ENCODE measurements at places on chromosomes 3 and 15.
A peak's percentile ranks its signal among the peaks of the same experiment; 100 is the strongest.

GRCh38 chr15:95848126-95848525, 482.4 kb upstream of the NR2F2 start:
- no peak for DNase-seq

DNA sequence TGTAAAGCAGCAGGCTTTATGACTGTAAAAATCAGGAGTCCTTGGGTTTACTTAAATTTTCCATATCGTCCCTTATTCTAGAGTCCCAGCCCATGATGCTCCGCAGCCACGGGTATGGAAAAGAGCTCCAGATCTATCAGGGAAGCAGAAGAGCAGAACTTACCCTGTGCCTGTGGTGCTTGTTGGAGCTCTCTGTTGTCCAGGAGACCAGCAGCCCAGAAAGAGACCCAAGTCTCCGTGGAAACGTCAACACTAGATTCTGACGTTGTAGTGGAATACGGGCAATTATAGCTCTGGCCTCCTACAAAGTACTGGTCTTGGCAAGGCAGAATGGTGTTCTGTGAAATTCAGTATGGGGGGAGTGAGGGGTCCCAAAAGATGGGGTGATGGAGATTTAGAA, 2.0 kb downstream of the GMNC start:
- DNase-seq = no peak

GRCh38 chr15:77144026-77144425, 73.1 kb upstream of the TSPAN3 start:
- DNase-seq = no peak

GRCh38 chr15:39407116-39407515, 173.8 kb upstream of the THBS1 start:
- DNase-seq = no peak

- no peak for DNase-seq
Measured at GRCh38 chr15:78315686-78316282, 16.4 kb upstream of the SKIC8 start.

DNA sequence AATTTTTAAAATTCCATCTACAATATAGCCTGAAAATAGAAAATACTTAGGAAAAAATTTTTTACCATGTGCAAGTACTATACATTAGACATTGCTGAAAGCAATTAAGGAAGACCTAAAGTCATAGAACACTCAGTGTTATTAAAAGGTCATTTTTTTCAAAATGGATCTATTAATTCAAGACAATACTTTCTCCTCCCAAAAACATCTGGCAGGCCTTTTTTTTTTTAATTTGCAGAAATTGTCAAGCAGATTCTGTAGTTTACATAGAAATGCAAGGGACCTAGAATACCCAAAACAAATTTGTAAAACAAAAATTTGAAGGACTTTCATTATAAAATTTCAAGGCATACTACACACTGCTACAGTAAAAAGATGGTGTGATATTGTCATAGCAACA, 238.4 kb upstream of the VEPH1 start:
- no peak for DNase-seq

DNA sequence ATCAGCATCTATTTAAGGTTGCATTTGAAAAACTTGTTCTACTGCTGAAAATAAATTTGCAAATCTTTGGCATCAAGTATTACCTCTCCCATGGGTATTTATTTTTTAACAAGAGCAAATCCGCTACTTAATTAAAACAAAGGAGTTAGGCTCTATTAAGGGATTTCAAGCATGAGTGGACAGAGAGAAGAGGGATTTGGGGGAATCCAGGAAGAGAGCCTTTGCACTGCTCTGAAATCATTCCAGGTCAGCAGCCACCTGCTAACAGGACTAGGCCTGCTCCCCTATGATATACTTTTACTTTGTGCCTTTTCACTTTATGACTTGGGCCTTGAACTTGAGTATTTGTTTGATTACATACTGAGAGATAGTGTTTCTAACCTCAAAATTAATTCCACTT, 57.1 kb downstream of the IQCH start:
- DNase-seq = no peak

DNA sequence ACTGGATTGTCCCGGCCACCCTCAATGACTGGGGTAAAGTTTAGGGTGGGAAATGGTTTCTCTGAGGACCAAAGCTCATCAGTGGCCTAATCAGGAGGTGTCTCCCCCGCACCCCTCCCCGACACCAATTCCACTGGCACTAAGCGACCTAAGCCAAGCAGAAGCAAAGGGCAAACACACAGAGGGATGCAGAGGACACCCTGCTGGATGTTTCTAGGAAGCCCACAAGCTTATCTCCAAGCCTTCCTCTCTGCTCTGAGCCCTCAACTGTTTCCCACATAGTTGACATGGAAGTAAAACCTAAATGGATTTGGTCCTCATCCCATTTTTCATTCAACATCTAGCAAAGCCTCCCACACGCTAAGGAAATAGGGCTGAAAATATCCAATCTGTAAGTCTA, 68.5 kb downstream of the C3orf70 start:
- no peak for DNase-seq

- DNase-seq = no peak
Measured at GRCh38 chr3:85800676-85801075, 841.9 kb downstream of the CADM2 start.

GRCh38 chr3:5004319-5005152, 25.3 kb downstream of the BHLHE40 start:
- no peak for DNase-seq

- DNase-seq = no peak
Measured at GRCh38 chr3:195111319-195111705, 159.6 kb downstream of the XXYLT1 start.

GRCh38 chr3:112593258-112593657, 31.4 kb downstream of the SLC35A5 start:
- DNase-seq = no peak

DNA sequence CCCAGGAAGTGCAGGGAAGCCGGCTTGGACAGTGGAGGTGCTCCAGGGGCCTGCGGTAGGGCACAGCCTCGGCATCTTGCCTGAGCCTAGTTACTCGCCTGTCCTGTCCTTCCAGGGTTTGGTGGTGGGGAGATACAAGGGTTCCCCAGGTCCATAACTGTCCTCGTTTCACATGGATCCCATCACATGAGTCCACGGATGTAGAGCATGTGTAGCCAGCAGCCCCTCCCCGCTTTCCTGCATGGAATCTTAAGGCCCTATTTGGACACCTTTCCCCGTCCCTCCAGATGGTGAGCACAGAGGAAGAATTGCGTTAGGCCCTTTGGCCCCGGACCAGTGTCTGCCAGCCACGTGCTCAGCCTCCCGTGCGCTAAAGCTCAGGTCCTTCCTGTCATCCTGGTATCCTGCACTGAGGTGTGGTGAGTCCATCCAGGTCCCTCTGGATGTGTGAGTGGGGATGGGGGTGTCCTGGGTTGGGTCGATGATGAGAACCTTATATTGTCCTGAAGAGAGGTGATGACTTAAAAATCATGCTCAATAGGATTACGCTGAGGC, 230.4 kb downstream of the SNRPN start:
- no peak for DNase-seq

DNA sequence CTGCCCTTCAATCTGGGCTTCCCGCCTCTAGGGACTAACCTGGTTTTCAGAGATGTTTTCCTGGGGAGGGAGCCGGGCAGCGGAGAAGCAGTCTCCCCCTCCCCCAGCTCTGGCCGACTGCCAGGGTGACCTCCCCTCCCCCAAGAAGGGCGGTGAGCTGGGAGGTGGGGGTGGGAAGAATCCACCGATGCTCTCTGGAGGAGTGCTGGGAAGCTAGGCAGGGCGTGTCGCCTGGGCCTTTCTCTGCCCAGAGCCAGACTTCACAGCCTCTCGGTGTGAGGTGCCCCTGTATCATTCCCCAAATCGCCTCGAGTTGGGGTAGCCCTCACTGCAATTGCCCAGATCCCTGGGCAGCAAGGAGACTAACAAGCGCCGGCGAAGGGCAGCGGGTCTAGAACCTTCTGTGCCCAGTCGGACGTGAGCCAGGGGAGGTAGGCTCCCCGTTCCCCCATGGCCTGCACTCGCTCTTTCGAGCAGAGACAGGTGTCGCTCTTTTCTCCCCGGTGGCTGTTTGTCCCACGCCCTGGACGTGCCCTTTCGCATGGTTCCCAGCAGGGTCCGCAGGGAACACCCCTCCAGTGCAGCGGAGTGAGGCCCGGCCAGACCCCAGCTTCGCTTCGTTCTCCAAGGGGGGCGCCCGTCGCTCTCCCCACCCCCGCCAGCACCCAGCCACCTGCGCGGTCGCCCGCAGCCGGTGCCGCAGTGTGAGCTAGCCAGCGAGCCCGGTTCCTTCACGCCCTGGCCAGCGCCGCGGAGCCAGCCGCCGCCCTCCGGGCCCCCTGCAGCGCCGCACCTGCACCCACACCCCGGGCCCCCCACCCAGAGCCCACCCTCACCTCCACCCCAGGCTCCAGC, 1.1 kb downstream of the RAB6B start:
- DNase-seq = no peak

- DNase-seq = no peak
Measured at GRCh38 chr3:48141604-48142137, 46.5 kb downstream of the CDC25A start.

GRCh38 chr3:28291577-28291976, 50.2 kb downstream of the CMC1 start:
- no peak for DNase-seq

- DNase-seq = no peak
Measured at GRCh38 chr3:152185891-152186630, 82.7 kb upstream of the MBNL1 start.

- no peak for DNase-seq
Measured at GRCh38 chr3:70994644-70995043, 588.9 kb downstream of the FOXP1 start.

- no peak for DNase-seq
Measured at GRCh38 chr15:74893627-74894026, 3.8 kb downstream of the MPI start.

- no peak for DNase-seq
Measured at GRCh38 chr15:38860253-38860652, 295.6 kb upstream of the RASGRP1 start.

GRCh38 chr15:45441036-45441435, 62.7 kb upstream of the GATM start:
- DNase-seq = no peak

DNA sequence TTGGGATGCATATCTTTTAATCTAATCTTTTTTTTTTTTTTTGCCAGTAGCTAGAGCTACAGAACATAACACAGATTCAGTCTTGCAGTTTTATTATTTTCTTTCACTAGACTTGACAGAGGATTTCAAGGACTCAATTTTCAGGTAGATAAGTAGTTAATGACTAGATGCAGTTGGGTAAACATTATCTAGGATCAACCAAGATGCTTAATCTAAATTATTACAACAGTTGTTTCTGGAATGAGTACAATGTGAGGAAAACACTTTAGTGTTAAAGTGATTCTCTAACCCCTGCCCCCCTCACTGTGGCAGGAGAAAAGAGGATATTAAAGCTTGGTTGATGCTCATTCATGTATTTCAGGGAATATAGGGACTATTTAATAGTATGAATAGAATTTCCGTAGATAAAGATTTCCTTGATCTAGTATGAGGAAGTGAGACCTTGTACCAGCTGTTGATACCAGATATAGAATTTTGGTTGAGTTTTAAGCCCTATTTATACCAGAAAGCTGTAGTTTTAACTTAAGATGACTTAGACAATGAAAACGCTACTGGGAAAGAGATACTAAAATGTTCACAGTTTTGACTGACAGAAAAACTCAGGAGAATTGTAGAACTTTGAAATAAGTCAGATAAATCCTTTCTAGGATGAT, 389.0 kb upstream of the C2CD4B start:
- DNase-seq = no peak

DNA sequence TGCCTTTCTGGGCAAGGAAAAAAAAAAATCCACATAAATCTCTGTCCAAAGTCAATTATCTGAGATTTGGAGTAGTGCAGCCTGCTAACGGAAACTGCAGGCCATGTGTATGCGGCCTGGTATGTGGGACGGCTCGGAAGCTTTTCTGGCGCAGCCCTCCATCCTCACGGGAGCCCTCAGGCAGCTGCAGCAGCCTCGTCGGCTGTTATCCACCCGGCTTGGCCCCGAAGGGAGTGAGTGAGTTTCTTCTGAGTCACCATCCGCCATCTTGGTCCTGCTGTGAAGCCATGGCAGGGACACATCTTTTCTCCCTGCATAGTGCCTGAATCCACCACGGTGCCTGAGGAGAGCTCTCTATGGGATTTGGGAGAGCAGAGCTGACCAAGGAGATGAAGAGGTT, 62.8 kb downstream of the POLR2M start:
- DNase-seq = no peak

DNA sequence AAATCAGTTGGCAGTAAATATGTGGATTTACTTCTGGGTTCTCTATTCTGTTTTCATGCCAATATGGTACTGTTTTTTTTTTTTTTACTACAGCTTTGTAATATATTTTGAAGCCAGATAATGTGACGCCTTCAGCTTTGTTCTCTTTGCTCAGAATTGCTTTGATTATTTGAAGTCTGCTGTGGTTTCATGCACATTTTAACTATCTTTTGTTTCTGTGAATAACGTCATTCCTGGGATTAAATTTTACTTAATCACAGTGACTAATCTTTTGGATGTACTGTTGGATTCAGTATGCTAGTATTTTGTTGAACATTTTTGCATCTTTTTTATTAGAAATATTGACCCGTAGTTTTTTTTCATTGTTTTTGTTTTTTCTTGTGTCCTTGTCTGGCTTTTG, 576.5 kb downstream of the ZNF385D start:
- DNase-seq = no peak

- peak; percentile 33 for DNase-seq
Measured at GRCh38 chr3:187319699-187320302, 28.3 kb upstream of the MASP1 start.

DNA sequence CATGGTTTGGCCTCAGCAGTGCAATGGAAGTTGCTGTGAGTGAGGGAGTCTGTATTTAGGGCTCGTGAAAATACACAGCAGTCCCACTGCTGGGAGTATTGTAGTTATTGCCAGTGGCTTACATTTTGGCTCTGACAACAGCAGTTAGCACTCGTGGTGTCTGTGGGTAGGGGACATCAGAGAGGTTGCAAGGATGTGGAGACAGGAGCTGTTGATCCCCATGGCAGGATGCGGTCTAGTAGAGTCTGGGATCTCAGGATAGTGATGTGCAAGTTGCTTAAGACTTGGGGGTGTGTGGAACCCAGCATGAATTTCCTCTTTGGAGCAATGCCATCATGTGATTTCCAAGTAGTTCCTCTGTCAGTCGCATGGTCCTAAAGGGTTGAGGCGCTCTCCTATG, 59.9 kb downstream of the GALK2 start:
- no peak for DNase-seq

DNA sequence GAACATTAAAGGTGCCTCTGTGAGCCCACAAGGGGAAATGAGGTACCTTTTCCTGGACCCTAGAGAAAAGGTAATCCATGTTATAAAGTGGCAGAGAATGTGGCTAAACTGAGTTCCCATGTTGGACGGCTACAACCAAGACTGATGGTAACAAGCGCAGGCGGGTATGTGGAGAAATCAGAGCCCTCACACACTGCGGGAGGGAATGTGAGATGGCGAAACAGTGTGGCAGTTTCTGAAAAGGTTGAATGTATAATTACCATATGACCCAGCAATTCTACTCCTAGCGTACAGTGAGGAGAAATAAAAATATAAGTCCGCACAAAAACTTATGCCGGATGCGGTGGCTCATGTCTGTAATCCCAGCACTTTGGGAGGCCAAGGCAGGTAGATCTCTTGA, 24.1 kb upstream of the SHISA5 start:
- DNase-seq = no peak

GRCh38 chr3:146071632-146072031, 89.4 kb downstream of the PLOD2 start:
- no peak for DNase-seq

Measured in GM19239 (cell line).